Activated CD4-positive, alpha-beta T cell treated with anti-CD3 and anti-CD28 coated beads for 36 hours (primary cell): ENCODE measurements at places on chromosomes 2 and 18. TPM values are rescaled to one million over a fixed set of nuclear protein-coding genes. Genes with fewer than 3 reads are reported as not detected.

ITGA6 gene
- 7.9 TPM for total RNA-seq

PTPRN gene
- 0.30 TPM for total RNA-seq

- H3K4me1 ChIP-seq: no peaks in the 10 kb centered on the region
- no peaks in the 10 kb centered on the region for H3K27me3 ChIP-seq
Measured at GRCh38 chr2:224690868-224691267, 25.3 kb downstream of the CCDC195 start.

DNA sequence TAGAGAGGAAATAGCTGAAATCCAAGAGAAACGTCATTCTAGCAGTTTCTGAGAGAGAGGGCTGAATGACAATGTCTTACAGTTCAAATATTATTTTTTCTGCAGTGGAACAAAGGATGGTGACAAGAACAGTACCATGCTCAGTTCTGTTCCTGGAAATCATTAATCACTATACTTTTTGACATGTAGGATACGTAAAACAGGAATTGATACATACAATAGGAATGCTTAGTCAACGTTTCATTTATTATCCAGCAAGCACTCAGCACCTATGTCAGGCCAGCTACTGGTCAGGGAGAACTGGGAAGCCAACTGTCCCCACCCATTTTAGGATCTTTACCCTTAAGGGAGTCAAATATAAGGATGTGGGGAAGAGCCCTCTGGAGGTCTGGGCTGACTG, 114.7 kb downstream of the DHRS9 start:
- peaks cover 5% of the 10 kb centered on the region for H3K27me3 ChIP-seq
- no peak overlapping the region for H3K27ac ChIP-seq
- DNase-seq: no peak

DNA sequence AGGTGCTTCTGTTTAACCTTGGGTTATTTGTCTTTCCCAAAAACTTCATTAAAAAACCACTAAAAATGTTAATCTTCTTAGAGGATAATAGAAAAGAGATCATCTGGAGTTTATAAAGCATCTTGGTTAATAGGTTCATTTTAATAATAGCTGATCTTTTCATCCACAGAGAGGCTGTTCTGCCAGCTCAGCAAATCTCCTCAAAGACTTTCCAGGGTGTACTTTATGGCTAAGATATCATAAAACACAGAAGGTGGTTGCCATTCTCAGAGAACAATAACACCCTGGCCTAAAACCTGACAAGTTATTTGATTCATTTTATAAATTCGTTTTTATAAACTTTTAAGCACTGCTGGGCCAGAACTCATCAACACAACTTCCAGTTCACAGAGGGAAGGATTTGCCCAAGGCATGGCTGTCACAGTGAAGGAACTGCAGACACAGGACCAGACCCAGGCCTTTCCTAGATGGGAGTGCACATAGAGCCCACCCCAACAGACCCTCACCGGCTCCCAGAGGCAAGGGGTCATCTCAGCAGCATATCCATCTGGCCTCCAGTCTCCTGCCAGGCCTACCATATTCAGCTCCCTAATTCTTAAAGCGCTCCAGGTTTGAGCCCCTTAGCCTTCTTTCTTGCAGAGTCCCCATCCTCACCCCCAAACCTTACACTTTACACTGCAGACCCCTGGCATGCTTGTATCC, 203.4 kb upstream of the RAB6C start:
- no peaks in the 10 kb centered on the region for H3K27me3 ChIP-seq
- DNase-seq: no peak
- no peak overlapping the region for H3K27ac ChIP-seq
- no peaks in the 10 kb centered on the region for H3K4me1 ChIP-seq
- H3K4me3 ChIP-seq: no peak overlapping the region

WBP1 gene
- 24.9 TPM for total RNA-seq

- no peak overlapping the region for H3K4me3 ChIP-seq
- no peak for DNase-seq
- peaks cover 11% of the 10 kb centered on the region for H3K4me1 ChIP-seq
Measured at GRCh38 chr2:218008060-218009040, 5.6 kb upstream of the TNS1 start.

GRCh38 chr2:79612999-79613398, 100.1 kb downstream of the CTNNA2 start:
- H3K36me3 ChIP-seq: no peaks in the 10 kb centered on the region
- no peak overlapping the region for H3K4me3 ChIP-seq
- no peaks in the 10 kb centered on the region for H3K27me3 ChIP-seq
- H3K27ac ChIP-seq: no peak overlapping the region
- no peaks in the 10 kb centered on the region for H3K4me1 ChIP-seq
- DNase-seq: no peak

DBI gene
- 123 TPM for total RNA-seq

PLEKHA3 gene
- total RNA-seq: 24.1 TPM

GRCh38 chr18:23237524-23238151, 102.4 kb downstream of the CABLES1 start:
- H3K36me3 ChIP-seq: peaks cover 2% of the 10 kb centered on the region
- H3K27me3 ChIP-seq: no peaks in the 10 kb centered on the region
- peaks cover 26% of the 10 kb centered on the region for H3K4me1 ChIP-seq
- DNase-seq: peak; percentile 79
- peak overlapping the region; percentile 49 for H3K4me3 ChIP-seq

DNA sequence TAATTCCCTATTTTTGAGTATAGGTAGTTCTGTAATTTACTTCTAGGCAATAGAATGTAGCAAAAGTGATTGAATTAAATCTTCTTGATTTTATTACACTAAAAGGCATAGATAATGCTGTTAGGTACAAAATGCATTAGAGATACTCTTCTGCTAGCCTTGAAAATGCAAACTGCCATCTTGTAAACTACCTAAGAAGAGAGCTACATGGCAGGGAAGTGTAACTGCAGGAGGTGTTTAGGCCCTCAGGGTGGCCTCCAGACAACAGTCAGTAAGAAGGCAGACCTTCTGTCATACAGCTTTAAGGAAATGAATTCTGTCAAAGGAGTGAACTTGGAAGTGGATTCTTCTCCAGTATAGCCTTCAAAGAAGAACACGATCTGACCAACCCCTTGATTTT, 1396.8 kb upstream of the SLC39A10 start:
- no peaks in the 10 kb centered on the region for H3K27me3 ChIP-seq
- DNase-seq: no peak
- H3K4me1 ChIP-seq: no peaks in the 10 kb centered on the region
- no peak overlapping the region for H3K4me3 ChIP-seq
- no peak overlapping the region for H3K27ac ChIP-seq

DNA sequence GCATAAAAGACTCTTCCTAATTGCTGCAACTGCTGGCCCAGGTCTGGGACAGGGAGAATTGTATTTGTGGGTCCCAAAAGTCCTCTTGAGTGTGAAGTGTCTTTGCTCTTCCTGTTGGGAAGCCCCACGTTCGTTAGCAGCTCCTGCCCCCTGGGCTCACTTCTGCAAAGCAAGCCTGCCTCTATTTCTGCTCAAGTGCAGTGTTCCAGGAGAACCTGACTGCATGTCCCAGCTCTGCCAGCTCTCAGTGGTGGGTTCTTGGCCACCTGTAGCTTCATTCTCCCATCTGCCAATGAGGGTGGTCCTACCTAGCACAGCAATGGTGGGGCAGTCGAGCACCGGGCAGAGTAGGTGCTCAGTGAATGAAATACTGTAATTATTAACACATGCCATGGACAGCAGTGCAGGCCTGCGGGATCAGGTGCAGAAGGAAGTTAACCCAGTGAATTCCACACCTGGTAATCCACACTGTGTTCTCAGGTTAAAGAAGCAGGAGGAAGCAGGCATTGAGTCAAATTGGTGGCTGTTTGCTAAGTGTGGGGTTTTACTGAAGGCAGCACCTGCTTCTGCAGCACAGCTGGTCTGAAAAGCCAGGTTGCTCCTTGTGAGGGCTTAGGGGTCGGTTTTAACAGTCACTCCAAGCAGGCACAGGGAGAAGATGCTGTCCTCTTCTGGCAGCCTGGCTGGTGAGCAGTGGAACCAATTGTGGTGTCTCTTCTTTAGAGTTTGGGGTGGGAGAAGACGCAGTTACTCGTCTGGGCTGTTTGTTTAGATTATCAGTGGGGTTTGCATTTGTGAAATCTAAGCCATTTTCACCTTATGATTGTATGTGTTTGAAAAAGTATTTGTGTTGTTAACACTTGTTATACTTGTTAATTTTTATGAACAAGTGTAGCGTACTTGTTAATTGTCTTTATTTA, 54.3 kb downstream of the DGKD start:
- DNase-seq: no peak
- peaks cover 60% of the 10 kb centered on the region for H3K4me1 ChIP-seq
- peaks cover 48% of the 10 kb centered on the region for H3K36me3 ChIP-seq
- peak overlapping the region; percentile 34 for H3K27ac ChIP-seq
- no peak overlapping the region for H3K4me3 ChIP-seq
- H3K27me3 ChIP-seq: no peaks in the 10 kb centered on the region

- peaks cover 4% of the 10 kb centered on the region for H3K27me3 ChIP-seq
- no peaks in the 10 kb centered on the region for H3K4me1 ChIP-seq
- no peak for DNase-seq
- no peaks in the 10 kb centered on the region for H3K36me3 ChIP-seq
- H3K4me3 ChIP-seq: no peak overlapping the region
- H3K27ac ChIP-seq: no peak overlapping the region
Measured at GRCh38 chr2:221914334-221914880, 342.3 kb upstream of the EPHA4 start.

GRCh38 chr2:39523308-39524044, 86.4 kb upstream of the MAP4K3 start:
- no peaks in the 10 kb centered on the region for H3K4me1 ChIP-seq
- peaks cover 3% of the 10 kb centered on the region for H3K36me3 ChIP-seq
- H3K4me3 ChIP-seq: no peak overlapping the region
- no peak overlapping the region for H3K27ac ChIP-seq
- H3K27me3 ChIP-seq: no peaks in the 10 kb centered on the region
- DNase-seq: no peak

NPPC gene
- 0.35 TPM for total RNA-seq

GPR39 gene
- total RNA-seq: not detected

LYPD6 gene
- total RNA-seq: not detected

GRCh38 chr2:101946372-101947039, 45.3 kb upstream of the IL1R2 start:
- DNase-seq: no peak
- H3K4me1 ChIP-seq: peaks cover 8% of the 10 kb centered on the region
- no peak overlapping the region for H3K27ac ChIP-seq
- peaks cover 9% of the 10 kb centered on the region for H3K27me3 ChIP-seq

DNA sequence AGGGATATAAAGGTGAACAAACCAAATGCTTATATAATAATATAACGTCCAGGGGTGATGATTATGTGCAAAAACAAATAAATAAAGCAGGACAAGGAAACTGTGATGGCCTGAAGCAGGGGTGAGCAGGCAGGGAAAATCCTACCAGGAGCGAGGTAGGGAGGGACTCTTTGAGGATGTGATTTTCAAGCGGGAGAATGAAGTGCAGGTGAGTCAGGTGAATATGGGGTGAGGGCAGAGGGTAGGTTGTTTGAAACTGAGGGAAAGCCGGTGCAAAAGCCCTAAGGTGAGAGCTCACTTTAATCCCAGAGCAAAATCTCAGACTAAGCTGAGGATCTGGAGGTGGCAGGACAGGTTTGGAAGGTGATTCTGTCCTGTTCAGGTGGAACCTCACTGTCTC, 40.7 kb downstream of the CYP26B1 start:
- H3K36me3 ChIP-seq: no peaks in the 10 kb centered on the region
- peaks cover 22% of the 10 kb centered on the region for H3K27me3 ChIP-seq
- no peak overlapping the region for H3K27ac ChIP-seq
- DNase-seq: no peak
- no peaks in the 10 kb centered on the region for H3K4me1 ChIP-seq
- no peak overlapping the region for H3K4me3 ChIP-seq

- H3K27me3 ChIP-seq: peaks cover 14% of the 10 kb centered on the region
- no peaks in the 10 kb centered on the region for H3K4me1 ChIP-seq
- H3K4me3 ChIP-seq: no peak overlapping the region
- no peaks in the 10 kb centered on the region for H3K36me3 ChIP-seq
Measured at GRCh38 chr2:234932591-234933168, 19.1 kb upstream of the SH3BP4 start.

EML4 gene
- total RNA-seq: 72.1 TPM

MROH2A gene
- not detected for total RNA-seq

DNA sequence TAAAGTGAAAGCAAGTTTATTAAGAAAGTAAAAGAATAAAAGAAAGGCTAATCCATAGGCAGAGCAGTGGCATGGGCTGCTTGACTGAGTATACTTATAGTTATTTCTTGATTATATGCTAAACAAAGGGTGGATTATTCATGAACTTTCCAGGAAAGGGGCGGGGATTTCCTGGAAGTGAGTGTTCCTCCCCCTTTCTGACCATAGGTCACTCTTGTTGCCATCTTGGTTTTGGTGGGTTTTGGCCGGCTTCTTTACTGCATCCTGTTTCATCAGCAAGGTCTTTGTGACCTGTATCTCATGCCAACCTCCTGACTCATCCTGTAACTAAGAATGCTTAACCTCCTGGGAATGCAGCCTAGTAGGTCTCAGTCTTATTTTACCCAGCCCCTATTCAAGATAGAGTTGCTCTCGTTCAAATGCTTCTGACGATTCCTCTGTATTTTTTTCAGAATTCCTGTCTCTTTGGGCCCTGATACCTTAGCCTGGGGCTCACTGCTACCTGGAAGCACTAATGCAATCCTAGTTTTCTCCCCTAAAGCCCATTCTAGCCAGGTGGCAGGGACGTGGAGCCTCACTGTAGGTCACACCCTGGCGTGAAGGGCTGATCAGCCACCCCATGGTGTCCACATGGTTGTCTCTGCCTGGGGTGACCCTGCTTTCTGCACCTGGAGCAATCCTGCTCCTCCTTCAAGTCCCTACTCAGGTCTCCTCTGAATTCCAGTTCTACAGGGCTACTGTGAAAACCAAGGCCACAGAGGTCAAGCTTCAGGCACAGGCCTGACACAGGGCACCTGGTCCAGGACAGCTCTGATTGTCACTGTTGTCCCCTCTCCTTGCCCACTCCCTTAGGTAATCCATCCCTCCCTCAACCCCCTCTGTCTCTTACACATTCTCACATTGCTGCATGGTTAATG, 6.0 kb upstream of the SLC35F6 start:
- peak; percentile 58 for DNase-seq
- no peaks in the 10 kb centered on the region for H3K36me3 ChIP-seq
- peaks cover 10% of the 10 kb centered on the region for H3K4me1 ChIP-seq
- no peak overlapping the region for H3K4me3 ChIP-seq
- peak overlapping the region; percentile 51 for H3K27ac ChIP-seq

DNA sequence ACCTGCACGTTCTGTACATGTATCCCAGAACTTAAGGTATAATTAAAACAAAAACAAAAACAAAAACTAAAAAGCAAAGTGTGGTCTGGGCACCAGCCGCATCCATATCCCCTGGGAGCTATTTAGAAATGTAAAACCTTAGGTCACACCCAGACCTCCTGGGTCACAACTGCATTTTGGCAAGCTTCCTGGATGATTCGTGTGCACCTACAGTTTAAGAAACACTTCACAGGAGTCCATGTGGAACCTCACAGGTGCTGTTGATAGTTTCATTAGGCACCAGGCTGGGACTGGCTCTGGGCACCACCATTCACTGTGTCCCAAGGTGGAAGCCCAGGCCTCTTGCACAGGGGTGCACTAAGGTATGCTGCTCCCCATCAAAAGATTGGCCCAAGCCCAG, 103.6 kb upstream of the BOD1L2 start:
- no peak overlapping the region for H3K4me3 ChIP-seq
- no peak for DNase-seq
- no peak overlapping the region for H3K27ac ChIP-seq
- H3K4me1 ChIP-seq: no peaks in the 10 kb centered on the region
- peaks cover 6% of the 10 kb centered on the region for H3K27me3 ChIP-seq

- H3K4me1 ChIP-seq: no peaks in the 10 kb centered on the region
- no peak overlapping the region for H3K27ac ChIP-seq
- no peaks in the 10 kb centered on the region for H3K36me3 ChIP-seq
Measured at GRCh38 chr2:144834998-144835633, 315.2 kb upstream of the ZEB2 start.

ICOS gene
- total RNA-seq: 161 TPM

RBM44 gene
- 1.4 TPM for total RNA-seq
